ENCODE measurements at places on chromosomes 5 and 9. TPM values are rescaled to one million over a fixed set of nuclear protein-coding genes. Genes with fewer than 3 reads are reported as not detected.
A peak's percentile ranks its signal among the peaks of the same experiment; 100 is the strongest.

- H3K27ac ChIP-seq = no peak overlapping the region
- no peaks in the 10 kb centered on the region for H3K36me3 ChIP-seq
- H3K4me1 ChIP-seq = peaks cover 9% of the 10 kb centered on the region
- H3K27me3 ChIP-seq = no peaks in the 10 kb centered on the region
Observed at GRCh38 chr9:77887662-77888061, 143.9 kb downstream of the GNAQ start.

MARVELD2 gene
- 0.52 TPM for total RNA-seq

DNA sequence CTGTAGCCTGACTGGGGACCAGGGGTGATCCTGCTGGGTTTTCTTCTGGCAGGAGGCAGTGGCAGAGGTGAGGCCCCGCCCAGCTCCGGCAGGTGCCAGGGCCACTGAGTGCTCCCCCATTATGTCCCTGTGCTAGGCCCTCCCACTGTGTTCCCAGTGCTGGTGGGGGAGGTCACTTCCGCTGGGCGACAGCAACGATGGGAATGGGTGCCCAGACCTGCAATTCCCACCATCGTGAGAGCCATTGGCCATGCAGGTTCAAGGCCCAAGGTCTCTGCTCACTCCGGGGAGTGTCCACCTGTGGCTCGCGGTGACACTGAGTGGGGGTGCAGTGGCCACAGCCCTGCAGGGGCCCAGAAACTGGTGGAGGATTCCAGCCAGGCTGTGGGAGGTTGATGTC, 98.6 kb downstream of the RXRA start:
- H3K27me3 ChIP-seq = no peaks in the 10 kb centered on the region
- DNase-seq = no peak
- H3K4me3 ChIP-seq = no peak overlapping the region
- no peaks in the 10 kb centered on the region for H3K4me1 ChIP-seq
- peaks cover 4% of the 10 kb centered on the region for H3K36me3 ChIP-seq

DNA sequence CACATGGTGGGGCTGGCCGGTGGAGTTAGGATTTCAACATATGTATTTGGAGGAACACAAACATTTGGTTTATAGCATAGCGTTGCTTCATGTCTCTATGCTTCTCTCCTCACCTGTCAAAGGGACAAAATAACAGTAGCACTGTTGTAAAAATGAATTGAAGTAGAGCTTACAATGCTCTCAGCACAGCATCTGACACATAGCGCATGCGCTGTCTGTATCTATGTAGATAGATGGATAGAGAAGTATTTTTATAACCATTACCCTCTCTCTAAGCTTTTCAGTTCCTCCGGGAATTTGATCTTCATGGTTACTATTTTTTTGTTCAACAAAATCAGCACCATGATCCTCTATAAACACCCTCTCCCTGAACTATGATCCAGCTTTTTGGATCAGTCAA, 166.0 kb downstream of the TTLL11 start:
- no peaks in the 10 kb centered on the region for H3K36me3 ChIP-seq
- no peak overlapping the region for H3K4me3 ChIP-seq
- DNase-seq = no peak
- H3K27me3 ChIP-seq = no peaks in the 10 kb centered on the region
- H3K4me1 ChIP-seq = no peaks in the 10 kb centered on the region
- H3K27ac ChIP-seq = no peak overlapping the region

DNA sequence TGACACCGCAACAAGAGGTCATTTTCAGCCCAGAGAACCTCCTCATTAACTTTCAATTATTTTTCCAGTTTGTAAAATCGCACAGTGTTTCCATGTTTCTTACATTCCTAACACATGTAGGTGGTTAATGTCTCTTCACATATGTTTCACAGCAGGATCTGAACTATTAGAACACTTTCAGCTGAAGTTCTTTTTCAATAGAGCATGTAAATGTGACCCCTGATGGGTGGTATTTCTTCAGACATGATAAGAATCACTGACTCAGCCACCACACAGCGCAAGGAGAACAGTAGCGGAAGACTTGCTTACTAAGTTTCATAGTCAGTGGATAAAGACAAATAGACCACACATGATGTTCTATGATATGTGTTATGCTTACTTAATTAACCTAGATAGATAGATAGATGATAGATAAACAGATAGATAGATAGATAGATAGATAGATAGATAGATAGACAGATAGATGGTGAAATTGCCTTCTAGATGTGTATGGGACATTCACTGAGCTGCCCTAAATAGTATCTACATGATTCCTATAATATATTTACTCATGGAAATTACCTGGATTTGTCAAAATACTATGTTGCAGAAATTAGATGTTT, 1992.1 kb upstream of the NUDT12 start:
- no peak for DNase-seq
- H3K27ac ChIP-seq = no peak overlapping the region
- no peaks in the 10 kb centered on the region for H3K27me3 ChIP-seq

PCDHGA6 gene
- total RNA-seq = not detected

DNA sequence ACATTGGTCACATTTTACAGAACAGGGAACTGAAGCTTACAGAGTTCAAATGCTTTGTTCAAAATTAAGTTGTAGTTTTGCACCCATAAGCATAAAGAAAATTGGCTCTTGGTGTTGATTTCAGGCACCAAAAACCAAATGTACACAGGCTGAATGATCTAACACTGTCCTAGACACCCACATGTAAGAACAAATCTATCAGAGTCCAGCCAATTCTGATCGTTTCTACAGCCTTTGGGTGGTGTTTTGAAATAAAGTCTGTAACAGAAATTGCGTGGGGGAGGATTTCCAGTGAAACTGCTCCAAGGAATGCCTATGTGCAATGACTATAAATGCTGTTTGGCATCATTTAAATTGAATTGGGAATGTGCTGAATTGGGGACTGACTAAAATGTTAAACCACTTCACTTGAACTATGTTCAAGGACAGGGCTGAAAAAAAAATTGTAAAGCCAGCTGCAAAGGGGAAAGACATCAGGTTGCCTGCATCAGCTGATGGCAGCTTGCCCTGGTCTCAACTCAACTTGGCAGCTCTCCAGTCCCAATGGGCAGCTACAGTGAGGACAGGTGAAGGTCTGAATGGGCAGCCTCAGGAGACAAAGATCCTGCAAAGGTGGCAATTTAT, 92.2 kb upstream of the TRPC7 start:
- H3K27ac ChIP-seq = no peak overlapping the region
- no peak for DNase-seq
- H3K27me3 ChIP-seq = no peaks in the 10 kb centered on the region
- no peaks in the 10 kb centered on the region for H3K36me3 ChIP-seq
- no peaks in the 10 kb centered on the region for H3K4me1 ChIP-seq
- no peak overlapping the region for H3K4me3 ChIP-seq

ASPN gene
- total RNA-seq = not detected

GZMA gene
- total RNA-seq = 22.6 TPM

PCDHA9 gene
- total RNA-seq = not detected

GRCh38 chr5:141245250-141245717, at the start of gene PCDHB15:
Gene PCDHB15, plus strand, starts transcription at chr5:141245395. Its CDS starts 184 bp downstream, at chr5:141245579.
- no peak within 1 kb of the TSS for H3K27ac ChIP-seq
- H3K36me3 ChIP-seq = no peaks in the 10 kb centered on the region
- H3K4me1 ChIP-seq = no peaks in the 10 kb centered on the region
- H3K27me3 ChIP-seq = peaks cover 2% of the 10 kb centered on the region

DNA sequence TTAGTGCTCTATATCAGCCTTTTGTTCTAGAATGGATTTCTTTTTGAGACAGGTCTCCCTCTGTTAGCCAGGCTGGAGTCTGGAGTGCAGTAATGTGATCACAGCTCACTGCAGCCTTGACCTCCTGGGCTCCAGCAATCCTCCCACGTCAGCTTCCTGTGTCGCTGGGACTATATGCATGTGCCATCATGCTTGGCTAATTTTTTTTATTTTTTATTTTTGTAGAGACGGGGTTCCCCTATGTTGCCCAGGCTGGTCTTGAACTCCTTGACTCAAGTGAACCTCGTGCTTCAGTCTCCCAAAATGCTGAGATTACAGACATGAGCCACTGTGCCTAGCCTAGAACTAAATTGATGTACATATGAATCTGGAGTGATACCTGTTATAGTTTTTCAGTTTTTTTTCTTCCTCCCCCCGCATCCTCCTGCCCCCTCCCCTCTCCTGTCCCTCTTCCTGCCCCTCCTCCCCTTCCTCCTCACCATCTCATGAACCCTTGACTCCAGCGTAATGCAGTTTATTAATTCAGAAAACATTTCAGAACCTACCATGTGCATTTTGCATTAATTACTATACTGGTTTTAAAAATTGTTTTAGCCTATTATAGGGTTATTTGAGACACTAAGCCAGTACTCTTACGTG, 37.4 kb upstream of the TNFAIP8 start:
- H3K27me3 ChIP-seq = no peaks in the 10 kb centered on the region
- H3K4me1 ChIP-seq = peaks cover 98% of the 10 kb centered on the region
- H3K27ac ChIP-seq = peak overlapping the region; percentile 58
- no peak for DNase-seq

GRCh38 chr9:135087489-135087792, at the start of gene OLFM1:
Gene OLFM1, plus strand, starts transcription at chr9:135087668. Its CDS starts 322 bp downstream, at chr9:135087990.
- H3K27ac ChIP-seq = no peak within 1 kb of the TSS
- no peaks in the 10 kb centered on the region for H3K36me3 ChIP-seq
- no peaks in the 10 kb centered on the region for H3K27me3 ChIP-seq
- no peaks in the 10 kb centered on the region for H3K4me1 ChIP-seq

GRCh38 chr5:78509884-78510769, 138.4 kb downstream of the LHFPL2 start:
- DNase-seq = peak; percentile 32
- H3K4me1 ChIP-seq = peaks cover 16% of the 10 kb centered on the region
- peaks cover 31% of the 10 kb centered on the region for H3K27me3 ChIP-seq
- no peaks in the 10 kb centered on the region for H3K36me3 ChIP-seq

DNA sequence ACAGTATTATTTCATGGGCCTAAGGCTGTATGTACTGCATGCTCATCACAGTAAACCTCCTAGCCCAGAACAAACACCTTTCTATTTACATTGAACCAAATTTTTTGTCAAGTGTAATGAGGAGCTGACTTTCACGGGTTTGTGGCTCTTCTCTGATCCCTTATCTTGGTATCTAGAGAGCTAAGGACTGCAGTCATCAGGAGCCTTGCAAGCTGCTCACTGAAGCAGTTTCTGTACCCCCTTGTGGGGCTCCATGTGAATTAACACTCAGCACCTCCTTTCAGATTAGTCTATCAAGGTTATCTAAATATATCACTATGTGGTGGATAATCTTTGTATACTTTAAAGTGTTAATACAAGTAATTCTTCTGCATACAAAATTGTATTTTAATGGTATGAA, 108.2 kb downstream of the AUH start:
- no peak overlapping the region for H3K27ac ChIP-seq
- H3K4me3 ChIP-seq = no peak overlapping the region
- no peaks in the 10 kb centered on the region for H3K4me1 ChIP-seq
- no peaks in the 10 kb centered on the region for H3K27me3 ChIP-seq
- no peaks in the 10 kb centered on the region for H3K36me3 ChIP-seq

DNA sequence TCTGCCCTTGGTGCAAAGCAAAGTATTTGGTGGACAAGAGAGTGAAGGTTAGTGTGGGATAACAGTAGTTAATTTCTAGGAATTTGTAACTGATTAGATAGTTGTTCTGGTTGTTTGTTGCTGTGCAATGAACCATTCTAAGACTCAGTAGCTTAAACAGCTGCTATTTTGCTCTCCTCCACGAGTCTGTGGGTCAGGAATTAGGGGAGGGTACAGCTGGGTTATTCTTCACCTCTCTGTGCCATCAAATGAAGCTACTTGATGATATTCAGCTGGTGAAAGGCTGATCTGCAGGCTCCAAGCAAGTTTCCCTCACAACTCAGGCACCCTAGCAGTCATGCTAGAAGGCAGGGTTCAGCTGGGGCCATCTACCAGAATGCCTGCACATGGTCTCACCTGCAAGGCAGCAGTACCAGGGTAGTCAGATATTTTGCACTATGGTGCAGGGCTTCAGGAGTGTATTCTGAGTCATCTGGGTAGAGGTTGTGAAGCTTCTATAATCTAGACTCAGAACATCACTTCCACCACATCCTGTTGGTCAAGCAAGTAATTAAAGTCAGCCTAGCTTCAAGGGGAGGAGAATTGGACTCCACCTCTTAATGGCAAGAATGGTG, 159.5 kb upstream of the SLC28A3 start:
- H3K4me1 ChIP-seq = no peaks in the 10 kb centered on the region
- DNase-seq = no peak
- H3K27me3 ChIP-seq = no peaks in the 10 kb centered on the region
- H3K36me3 ChIP-seq = no peaks in the 10 kb centered on the region

DNA sequence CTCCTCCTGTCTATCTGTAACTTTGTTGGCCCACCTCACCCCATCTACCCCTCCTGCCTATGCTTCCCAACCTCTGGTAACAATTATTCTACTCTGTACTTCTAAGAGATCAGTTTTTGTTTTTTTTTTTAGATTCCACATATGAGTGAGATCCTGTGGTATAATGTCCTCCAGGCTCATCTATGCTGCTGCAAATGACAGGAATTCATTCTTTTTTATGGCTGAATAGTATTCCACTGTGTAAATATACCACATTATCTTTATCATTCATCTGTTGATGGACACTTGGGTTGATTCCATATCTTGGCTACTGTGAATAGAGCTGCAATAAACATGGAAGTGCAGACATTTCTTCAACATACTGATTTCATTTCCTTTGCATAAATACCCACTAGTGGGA, 8.0 kb upstream of the NPR2 start:
- peaks cover 13% of the 10 kb centered on the region for H3K36me3 ChIP-seq
- no peak overlapping the region for H3K4me3 ChIP-seq
- no peak for DNase-seq
- no peaks in the 10 kb centered on the region for H3K27me3 ChIP-seq
- no peaks in the 10 kb centered on the region for H3K4me1 ChIP-seq

- peaks cover 1% of the 10 kb centered on the region for H3K4me1 ChIP-seq
- DNase-seq = peak; percentile 47
- H3K36me3 ChIP-seq = no peaks in the 10 kb centered on the region
- no peak overlapping the region for H3K27ac ChIP-seq
- no peaks in the 10 kb centered on the region for H3K27me3 ChIP-seq
- no peak overlapping the region for H3K4me3 ChIP-seq
Observed at GRCh38 chr5:33969572-33970452, 14.7 kb downstream of the SLC45A2 start.

DNA sequence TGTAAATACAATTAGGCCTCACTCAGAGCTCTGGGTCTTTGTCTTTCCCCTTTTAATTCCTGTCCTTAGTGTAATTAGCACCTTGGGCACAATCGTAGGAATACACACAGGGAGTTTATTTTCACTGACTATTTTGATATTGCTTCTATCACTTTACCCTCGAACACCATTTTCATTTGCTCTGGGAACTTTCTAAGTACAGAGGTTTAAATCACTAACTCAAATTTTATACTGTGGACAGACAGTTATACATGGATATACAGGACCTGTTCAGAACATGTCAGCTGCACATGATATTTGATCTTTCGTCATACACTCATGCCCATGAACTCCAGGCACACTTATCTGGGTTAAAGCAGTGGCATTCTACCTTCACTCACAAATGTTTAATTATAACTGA, 217.8 kb upstream of the TMEM161B start:
- no peaks in the 10 kb centered on the region for H3K27me3 ChIP-seq
- H3K4me3 ChIP-seq = no peak overlapping the region
- H3K36me3 ChIP-seq = no peaks in the 10 kb centered on the region
- no peak for DNase-seq
- H3K4me1 ChIP-seq = no peaks in the 10 kb centered on the region
- no peak overlapping the region for H3K27ac ChIP-seq

- DNase-seq = no peak
- no peaks in the 10 kb centered on the region for H3K36me3 ChIP-seq
- H3K4me1 ChIP-seq = no peaks in the 10 kb centered on the region
- H3K4me3 ChIP-seq = no peak overlapping the region
- H3K27ac ChIP-seq = no peak overlapping the region
Observed at GRCh38 chr5:141504216-141504615, 15.3 kb downstream of the PCDHGC5 start.

IL13 gene
- 0.84 TPM for total RNA-seq

GRCh38 chr9:87712801-87713277, 13.1 kb upstream of the CTSL start:
- H3K27ac ChIP-seq = no peak overlapping the region
- H3K4me3 ChIP-seq = no peak overlapping the region
- DNase-seq = no peak
- no peaks in the 10 kb centered on the region for H3K36me3 ChIP-seq
- H3K27me3 ChIP-seq = no peaks in the 10 kb centered on the region

RASGRF2 gene
- total RNA-seq = 10.3 TPM

RGS14 gene
- total RNA-seq = 93.3 TPM

Measured in CD4-positive, CD25-positive, alpha-beta regulatory T cell (primary cell).